ENCODE measurements at places on chromosomes 1 and 21.

GRCh38 chr1:180167721-180168467, 13.2 kb downstream of the QSOX1 start:
- DNase-seq, result peak; percentile 82

GRCh38 chr1:15243275-15244043, 3.6 kb upstream of the FHAD1 start:
- DNase-seq, result no peak

DNA sequence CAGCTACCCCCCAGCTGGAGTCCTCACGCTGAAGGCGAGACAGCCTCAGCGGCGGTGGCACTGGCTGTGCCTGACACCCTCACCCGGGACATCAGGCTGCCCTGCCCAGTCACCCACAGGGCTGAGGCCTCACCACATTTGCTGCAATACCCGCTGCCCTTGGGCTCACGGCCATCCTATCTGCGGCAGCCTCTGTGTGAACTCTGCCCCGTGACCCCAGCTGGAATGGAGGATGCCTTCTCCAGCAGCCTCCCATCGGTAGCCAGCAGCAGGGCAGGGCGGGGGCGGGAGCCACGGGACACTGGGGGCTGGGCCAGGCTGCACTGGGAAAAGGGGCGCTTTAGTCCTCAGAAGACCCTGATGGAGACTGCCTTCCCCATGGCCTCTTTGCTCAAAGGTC, 112.4 kb upstream of the ZBTB40 start:
- no peak for DNase-seq

DNA sequence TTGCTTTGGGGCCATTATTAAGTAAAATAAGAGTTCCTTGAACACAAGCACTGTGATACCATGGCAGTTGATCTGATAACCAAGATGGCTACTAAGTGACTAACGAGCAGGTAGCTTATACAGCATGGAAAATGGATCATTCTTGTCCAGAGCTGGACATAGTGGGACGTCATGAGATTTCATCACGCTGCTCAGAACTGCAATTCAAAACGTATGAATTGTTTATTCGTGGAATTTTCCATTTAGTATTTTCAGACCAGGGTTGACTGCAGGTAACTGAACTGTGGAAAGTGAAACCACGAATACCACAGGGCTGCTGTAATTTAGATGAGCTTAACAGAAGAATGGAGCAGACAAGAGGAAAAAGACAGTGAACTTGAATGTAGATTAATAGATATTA, 38.9 kb downstream of the CCDC18 start:
- DNase-seq, result no peak

GRCh38 chr1:26372039-26372438, 511 bp downstream of the ZNF683 start:
- DNase-seq, result no peak

- DNase-seq, result no peak
These were observed at the start of gene KCND3 for GRCh38 chr1:111989531-111990025. KCND3 (minus strand) TSS chr1:111989668.

DNA sequence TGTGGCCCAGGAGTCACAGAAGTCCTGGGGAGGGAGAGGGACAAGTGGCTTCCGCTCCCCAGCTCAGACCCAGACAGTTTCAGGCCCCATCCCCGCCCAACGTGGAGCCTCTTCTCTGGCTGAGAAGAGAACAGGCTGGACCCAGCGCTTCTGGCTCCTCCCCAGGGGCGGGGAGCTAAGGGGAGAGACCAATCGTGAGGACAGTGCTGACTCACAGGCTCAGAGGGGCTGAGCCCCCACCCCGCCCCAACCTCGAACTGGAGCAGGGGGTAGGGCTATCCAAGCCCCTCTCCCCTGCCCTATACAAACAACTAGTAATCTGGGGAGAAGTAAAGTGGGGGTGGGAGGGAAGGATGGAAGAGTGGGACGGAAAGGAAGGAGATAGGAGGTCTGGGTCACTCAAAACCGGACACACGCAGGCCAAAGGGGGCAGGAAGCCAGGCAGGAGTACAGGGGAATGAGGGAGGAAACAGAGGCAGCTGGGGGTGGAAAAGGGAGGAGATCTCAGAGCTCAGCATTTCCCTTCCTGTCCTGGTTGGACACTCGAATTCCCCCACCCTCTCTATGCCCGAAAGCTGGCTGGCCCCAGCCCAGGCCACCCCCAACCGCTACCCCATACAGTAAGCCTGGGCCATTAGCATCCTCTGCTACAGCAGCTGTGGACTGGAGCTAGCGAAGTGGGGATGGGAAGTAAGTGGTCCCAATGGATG, at the start of gene SHC1:
SHC1 (minus strand) TSS at position 117 of the 710 bp plus-strand sequence. CDS start 221 bp downstream, outside the sequence.
- peak; percentile 90 for DNase-seq

DNA sequence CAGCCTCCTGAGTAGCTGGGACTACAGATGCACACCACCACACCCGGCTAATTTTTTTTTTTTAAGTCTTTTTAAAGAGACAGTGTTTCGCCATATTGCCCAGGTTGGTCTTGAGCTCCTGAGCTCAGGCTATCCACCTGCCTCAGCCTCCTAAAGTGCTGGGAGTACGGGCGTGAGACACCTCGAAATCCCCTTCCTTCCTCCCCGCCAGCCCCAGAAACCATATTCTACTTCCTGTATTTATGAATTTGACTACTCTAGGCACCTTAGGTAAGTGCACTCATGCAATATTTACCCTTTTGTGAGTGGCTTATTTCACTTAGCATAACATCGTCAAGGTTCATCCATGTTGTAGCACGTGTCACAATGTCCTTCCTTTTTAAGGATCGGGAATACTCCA, 6.9 kb upstream of the LRP8 start:
- peak; percentile 20 for DNase-seq

GRCh38 chr1:26417111-26417759, 6.6 kb downstream of the LIN28A start:
- DNase-seq, result peak; percentile 94

DNA sequence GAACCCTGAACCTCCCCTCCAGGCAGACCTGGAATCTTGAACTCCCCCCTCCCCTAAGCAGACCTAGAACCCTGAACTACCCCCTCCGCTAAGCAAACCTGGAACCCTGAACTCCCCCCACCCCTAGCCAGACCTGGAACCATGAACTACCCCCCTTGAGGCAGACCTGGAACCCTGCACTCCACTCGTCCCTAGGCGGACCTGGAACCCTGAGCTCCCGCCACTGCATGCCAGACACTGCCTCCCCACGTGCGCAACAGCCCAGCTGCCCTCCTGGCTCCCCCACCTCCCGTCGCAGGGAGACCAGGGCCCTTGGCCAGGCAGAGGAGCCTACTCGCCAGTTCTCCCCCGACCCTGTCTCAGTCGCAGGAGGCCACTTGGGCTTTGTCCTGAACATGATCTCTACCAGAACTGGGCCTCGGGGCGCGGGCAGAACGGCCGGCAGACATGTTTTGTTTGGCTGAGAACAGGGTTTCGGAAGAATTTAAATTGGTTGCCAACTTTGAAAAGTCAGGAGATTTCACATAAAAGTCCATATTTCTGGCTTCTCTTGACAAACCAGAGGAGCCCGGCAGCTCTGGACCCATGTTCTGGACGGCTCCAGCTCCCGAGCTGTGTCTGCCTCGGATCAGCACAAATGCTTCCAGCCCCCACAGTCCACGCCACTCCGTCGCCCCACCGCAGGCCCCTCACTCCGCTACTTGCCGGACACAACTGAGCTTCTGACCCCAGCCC, 9.2 kb upstream of the PLEKHG5 start:
- DNase-seq, result no peak

- DNase-seq, result peak; percentile 13
These were observed at the start of gene PLD5 for GRCh38 chr1:242524571-242525359. PLD5 (minus strand) TSS chr1:242524697.

Measured in H1 (cell line).